ENCODE measurements at places on chromosomes 7 and 10.

DNA sequence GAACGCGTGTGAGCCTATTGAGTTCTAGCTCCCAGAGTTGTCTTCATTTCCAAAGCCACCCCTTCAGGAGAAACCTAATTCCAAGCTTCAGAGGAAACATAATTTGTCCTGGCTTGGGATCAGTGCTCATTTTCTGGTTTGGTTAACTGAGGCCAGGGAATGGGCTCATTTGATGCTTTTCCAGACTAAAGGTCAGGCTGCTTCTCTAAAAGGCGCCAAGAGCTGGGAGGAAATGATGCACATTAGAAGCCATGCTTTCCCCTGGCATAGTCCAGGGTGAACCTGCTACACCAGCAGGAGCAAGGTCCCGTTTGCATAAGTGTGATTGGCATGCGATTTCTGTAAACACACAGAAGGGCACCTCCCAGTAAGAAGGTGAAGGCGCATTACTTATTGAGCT, 435.0 kb downstream of the GALNT17 start:
- H3K4me1 ChIP-seq = no peaks in the 10 kb centered on the region
- no peak overlapping the region for H3K27ac ChIP-seq
- no peaks in the 10 kb centered on the region for H3K27me3 ChIP-seq
- no peak overlapping the region for H3K4me3 ChIP-seq
- DNase-seq = no peak

- H3K4me1 ChIP-seq = no peaks in the 10 kb centered on the region
- no peak overlapping the region for H3K27ac ChIP-seq
- H3K4me3 ChIP-seq = no peak overlapping the region
- no peaks in the 10 kb centered on the region for H3K36me3 ChIP-seq
- no peak for DNase-seq
These were observed 1650.5 kb upstream of the LRRTM3 start for GRCh38 chr10:65275296-65275695.

DNA sequence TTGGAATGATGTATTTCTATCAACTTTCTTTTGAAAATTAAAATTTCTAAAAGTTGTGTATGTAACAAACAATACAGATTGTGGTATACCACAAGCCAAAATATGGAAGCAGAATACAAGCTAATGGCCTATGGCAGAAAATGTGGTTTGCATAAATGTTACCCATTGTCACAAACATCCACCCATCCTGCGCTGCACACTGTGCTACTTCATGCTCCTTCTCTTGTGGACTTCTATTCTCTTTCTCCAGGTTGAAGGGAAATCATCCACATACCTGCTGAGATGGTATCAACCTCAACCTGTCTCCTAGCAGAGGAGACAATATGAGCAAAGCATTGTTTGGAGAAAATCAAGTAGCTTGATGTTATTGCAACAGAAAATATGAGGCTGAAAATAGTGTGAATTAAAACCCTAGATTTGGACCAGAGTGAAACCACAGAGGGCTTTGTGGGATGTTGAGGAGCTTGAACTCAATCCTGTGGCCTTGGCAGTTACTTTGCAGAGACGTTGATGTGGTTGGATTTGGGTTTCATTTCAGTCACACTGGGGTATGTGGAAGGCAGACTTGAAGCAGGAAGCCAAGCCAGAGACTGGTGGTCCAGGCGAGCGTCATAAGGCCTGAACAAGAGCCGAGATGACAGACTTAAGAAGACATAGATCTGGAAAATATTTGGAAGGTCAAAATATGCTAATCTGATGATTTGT, 63.8 kb downstream of the ICA1 start:
- no peak overlapping the region for H3K27ac ChIP-seq
- H3K27me3 ChIP-seq = peaks cover 5% of the 10 kb centered on the region
- no peaks in the 10 kb centered on the region for H3K4me1 ChIP-seq
- H3K36me3 ChIP-seq = no peaks in the 10 kb centered on the region

GRCh38 chr10:106440355-106440754, 724.2 kb downstream of the SORCS1 start:
- no peak for DNase-seq
- H3K36me3 ChIP-seq = no peaks in the 10 kb centered on the region
- H3K4me1 ChIP-seq = no peaks in the 10 kb centered on the region
- H3K27me3 ChIP-seq = no peaks in the 10 kb centered on the region
- H3K27ac ChIP-seq = no peak overlapping the region

DNA sequence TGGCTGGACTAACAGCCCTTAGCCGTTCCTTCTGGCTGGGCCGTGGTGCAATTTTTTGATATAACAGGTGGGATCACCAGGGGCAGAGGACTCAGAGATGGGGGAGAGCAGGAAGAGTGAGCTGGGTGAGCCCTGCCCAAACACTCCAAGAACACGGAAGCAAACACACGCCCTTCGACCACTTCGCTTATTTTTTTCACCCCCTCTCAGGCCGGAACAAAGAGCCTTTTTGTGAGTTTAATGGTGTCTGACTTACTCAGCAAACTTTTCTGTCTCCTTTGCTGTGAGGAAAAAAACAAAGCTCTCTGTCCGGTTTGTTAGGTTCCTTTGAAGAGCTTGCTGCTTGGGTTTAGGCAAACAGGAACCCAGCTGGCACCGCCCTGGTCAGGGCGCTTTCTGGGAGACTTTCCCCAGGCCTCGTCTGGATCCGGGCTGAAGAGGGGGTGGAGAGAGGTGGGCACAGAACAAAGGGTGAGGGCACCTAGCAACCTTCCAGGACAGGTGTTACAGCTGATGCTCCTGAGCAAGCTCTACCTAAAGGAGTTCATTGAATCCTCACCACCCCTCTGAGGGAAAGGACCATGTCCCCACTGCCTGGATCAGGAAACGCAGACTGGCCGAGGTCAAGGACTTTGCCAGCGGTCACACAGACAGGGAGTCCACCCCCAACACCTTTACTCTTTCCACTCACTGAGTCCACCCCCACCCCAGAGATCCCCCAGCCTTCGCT, 23.3 kb downstream of the CALML3 start:
- no peak overlapping the region for H3K4me3 ChIP-seq
- no peaks in the 10 kb centered on the region for H3K4me1 ChIP-seq
- H3K27me3 ChIP-seq = no peaks in the 10 kb centered on the region
- H3K27ac ChIP-seq = no peak overlapping the region

Measured in naive B cell (primary cell).